ENCODE measurements at places on chromosomes 5 and 9.

DNA sequence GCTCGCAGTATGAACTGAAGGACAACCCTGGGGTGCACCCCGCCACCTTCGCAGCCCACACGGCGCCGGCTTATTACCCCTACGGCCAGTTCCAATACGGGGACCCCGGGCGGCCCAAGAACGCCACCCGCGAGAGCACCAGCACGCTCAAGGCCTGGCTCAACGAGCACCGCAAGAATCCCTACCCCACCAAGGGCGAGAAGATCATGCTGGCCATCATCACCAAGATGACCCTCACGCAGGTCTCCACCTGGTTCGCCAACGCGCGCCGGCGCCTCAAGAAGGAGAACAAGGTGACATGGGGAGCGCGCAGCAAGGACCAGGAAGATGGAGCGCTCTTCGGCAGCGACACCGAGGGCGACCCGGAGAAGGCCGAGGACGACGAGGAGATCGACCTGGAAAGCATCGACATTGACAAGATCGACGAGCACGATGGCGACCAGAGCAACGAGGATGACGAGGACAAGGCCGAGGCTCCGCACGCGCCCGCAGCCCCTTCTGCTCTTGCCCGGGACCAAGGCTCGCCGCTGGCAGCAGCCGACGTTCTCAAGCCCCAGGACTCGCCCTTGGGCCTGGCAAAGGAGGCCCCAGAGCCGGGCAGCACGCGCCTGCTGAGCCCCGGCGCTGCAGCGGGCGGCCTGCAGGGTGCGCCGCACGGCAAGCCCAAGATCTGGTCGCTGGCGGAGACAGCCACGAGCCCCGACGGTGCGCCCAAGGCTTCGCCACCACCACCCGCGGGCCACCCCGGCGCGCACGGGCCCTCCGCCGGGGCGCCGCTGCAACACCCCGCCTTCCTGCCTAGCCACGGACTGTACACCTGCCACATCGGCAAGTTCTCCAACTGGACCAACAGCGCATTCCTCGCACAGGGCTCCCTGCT lies 3.8 kb downstream of the IRX1 start:
- H3K27me3 ChIP-seq, result peaks cover 54% of the 10 kb centered on the region
- no peak overlapping the region for H3K4me3 ChIP-seq
- no peaks in the 10 kb centered on the region for H3K36me3 ChIP-seq
- H3K27ac ChIP-seq, result no peak overlapping the region
- no peak for DNase-seq
- H3K4me1 ChIP-seq, result peaks cover 23% of the 10 kb centered on the region

GRCh38 chr9:133249337-133249736 lies 25.7 kb downstream of the ABO start:
- DNase-seq, result no peak
- no peaks in the 10 kb centered on the region for H3K27me3 ChIP-seq
- H3K27ac ChIP-seq, result no peak overlapping the region
- H3K4me1 ChIP-seq, result peaks cover 9% of the 10 kb centered on the region
- H3K36me3 ChIP-seq, result no peaks in the 10 kb centered on the region

GRCh38 chr5:171055875-171056454 lies 194.1 kb downstream of the RANBP17 start:
- no peaks in the 10 kb centered on the region for H3K36me3 ChIP-seq
- no peak overlapping the region for H3K4me3 ChIP-seq
- no peak overlapping the region for H3K27ac ChIP-seq
- no peaks in the 10 kb centered on the region for H3K27me3 ChIP-seq
- DNase-seq, result no peak

GRCh38 chr5:163915481-163915961 lies 410.1 kb downstream of the MAT2B start:
- peak overlapping the region; percentile 77 for H3K27ac ChIP-seq
- no peak overlapping the region for H3K4me3 ChIP-seq
